ENCODE measurements at places on chromosomes 7 and 10.
A peak's percentile ranks its signal among the peaks of the same experiment; 100 is the strongest.

GRCh38 chr10:122407375-122408125, 33.0 kb downstream of the PLEKHA1 start:
- no peak for DNase-seq

DNA sequence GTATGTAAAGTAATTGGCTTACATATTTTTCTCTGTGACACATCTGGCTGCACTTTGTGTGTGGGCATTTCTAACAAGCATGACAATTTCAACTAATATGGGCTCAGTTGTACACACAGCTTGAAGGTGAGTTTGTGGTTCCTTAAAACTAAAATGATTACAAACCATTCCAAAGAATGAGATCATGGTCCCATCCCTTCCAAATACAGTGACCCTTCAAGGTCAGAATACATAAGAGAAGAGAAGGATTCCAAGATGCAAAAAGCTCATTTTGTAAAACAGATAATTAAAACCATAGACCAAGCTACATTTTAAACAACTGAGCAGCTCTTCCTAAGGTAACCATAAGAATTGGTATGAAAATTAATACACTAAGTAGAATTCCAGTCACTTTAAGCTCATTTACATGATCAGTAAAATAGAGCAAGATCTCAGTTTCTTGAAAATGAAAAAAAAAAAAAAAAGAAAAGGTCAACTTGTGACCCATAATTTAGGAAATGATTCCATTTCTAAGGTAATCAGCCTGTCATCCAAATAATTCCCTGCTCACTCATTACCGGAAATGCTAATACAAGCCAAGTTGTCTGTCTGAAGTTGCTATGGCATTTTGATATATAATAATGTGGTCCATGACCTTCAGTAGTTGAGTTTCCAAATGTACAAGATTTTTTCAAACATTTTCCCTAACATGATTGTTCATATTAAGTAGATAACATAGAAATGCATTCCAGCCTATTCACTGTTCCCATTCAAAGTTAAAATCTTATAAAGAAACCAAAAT, 688.5 kb downstream of the PARD3 start:
- no peak for DNase-seq

GRCh38 chr10:119578355-119578754, 18.4 kb downstream of the TIAL1 start:
- no peak for DNase-seq

DNA sequence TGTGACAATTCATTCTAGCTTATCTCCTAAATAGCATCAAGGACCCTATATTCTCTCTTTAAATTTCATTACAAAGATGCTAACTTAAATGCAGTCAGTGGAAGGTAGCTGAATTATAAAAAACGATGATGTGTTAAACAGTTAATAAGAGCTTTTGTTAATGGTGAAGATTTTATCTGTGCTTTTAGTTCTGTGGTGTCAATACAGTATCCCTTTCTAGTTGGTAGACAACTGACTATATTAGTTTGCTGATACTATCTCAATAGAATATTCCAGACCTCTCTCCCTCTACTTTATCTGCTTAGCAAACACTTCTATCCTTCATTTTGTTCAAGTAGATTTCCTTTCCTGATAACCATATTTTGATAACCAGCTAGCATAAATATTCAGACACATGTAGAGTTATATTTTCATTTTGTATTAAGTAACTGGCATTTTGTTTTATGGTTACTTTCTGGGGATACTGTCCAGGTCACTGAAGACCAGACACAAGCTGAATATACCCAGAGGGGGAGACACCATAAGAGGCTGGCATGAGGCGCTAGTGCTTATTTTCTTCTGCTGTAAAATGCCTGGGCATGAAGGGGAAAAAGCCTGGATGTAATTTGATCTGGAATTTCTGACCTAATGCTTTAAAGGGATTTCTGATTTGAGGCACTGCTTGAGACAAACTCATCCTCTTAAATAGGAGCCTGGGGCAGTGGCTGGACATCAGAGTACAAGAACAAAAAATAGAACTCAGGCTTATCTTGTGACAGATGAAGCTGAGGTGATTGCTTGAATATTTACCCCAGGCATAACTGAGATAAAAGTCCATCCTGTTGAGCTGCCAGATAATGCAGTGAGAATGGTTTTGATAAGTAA, 197.5 kb downstream of the MALRD1 start:
- no peak for DNase-seq

GRCh38 chr7:99643464-99643863, 26.7 kb downstream of the ZSCAN25 start:
- no peak for DNase-seq

GRCh38 chr10:17586821-17587234, 30.3 kb downstream of the HACD1 start:
- DNase-seq, result no peak

- DNase-seq, result no peak
These were observed 68.9 kb upstream of the FRMD4A start for GRCh38 chr10:14399641-14400040.

- DNase-seq, result peak; percentile 49
These were observed 27.7 kb downstream of the ZNF775 start for GRCh38 chr7:150406567-150407421.

DNA sequence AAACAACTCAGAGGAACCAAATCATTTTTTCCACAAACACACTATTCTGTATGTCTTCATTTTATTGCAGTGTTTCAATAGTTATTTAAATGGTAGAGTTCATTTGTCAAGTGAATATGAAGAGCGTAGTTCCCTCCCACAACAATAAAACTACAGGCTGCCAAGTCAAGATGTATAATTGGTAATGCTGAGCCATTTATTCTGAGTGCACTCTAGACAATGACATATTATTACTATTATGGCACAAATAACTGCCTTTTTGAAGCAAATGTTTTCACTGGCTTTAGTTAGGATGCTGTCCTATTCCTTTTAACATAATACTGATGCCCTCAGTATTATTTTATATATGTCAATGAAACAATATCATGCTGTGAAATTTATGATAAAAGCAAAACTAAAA, 102.7 kb upstream of the PCDH15 start:
- no peak for DNase-seq

- DNase-seq, result no peak
These were observed 32.1 kb upstream of the CCSER2 start for GRCh38 chr10:84296091-84296981.

GRCh38 chr7:73577627-73578341, 595 bp downstream of the TBL2 start:
- no peak for DNase-seq

DNA sequence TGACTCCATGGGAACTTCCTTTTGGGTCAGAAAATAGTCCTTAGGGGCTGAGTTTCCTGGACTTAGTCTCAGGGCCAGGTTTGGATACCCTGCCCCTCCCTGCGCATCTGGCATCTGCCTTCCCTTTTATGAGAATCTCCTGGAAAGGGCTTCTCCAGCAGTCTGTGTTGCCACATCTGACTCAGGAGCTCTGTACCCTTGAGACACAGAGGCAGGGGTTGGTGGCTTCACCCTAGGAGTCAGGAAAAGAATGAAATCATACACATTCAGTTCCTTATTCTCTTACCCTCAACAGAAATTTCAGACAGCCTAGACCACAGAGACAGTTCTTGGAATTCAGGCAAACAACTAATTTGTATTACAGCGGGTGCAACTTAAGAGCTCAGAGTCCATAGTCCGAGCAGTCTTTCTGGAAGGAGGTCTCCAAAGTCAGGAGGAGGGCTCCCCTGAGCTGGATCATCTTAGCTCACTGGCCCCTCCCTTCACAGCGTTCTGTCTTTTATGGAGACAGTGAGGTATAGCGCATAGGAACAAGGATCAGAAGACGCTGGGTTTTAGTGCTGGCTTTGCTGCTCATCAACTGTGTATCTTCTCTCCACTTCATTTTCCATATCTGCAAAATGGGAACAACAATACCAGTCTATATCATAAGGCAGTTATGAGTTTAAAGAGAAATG, 3.0 kb upstream of the PLAU start:
- no peak for DNase-seq

- DNase-seq, result no peak
These were observed 417.9 kb downstream of the RPS24 start for GRCh38 chr10:78451592-78451991.

- DNase-seq, result no peak
These were observed 104.3 kb downstream of the CUL2 start for GRCh38 chr10:34985823-34986222.

DNA sequence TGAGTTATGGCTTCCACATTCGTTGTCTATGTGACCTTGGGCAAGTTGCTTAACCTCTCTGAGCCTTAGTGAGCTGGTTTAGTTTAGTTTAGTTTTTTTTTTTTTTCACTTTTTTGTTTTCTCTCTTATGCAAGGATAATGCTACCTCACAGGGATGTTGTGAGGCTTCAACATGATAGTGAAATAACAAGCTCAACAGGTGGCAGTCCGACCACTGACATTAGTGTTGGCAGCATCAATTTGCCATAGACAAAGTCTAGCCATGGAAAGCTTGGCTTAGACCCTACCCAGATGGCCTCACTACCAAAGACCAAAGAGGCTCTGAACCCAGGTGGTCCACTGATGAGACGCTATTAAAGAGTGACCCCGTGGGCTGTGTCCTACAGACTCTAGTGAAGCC, 27.2 kb upstream of the UNC5B start:
- DNase-seq, result no peak

DNA sequence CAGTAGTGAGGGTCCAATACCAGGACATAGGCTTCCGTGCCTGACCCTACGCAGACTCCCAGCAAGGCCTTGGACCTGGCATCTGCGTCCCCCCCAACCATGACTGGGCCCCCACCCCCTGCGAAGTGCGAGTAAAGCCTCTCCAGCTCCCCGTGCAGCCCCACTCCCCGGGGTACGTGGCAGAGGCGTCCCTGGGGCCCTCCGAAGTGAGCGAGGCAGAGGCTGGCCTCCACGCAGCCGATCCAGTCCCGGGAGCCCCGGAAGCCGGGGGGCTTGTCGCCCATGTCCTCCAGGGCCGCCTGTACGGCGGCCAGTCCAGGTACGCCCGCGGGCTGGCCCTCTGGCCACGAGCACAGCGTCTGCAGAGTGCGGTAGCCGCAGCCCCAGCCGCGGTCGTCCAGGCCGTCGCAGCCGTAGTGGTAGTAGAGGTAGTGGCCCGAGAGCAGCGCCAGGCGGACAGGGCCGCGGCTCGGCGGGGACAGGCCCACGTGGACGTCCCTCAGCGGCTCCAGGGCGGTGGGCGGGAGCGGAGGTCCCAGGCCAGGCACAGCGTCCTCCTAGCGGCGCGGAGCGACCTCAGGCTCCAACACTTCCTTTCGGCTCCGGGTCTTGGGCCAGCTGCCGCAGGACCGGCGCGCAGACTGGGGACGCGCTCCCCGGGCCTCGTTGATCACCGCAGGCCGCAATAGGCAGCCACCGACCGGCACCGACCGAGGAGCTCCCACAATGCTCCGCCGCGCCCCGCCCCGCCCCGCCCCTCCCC, at the start of gene UFSP1:
Gene UFSP1, minus strand, starts transcription at position 728 of the 763 bp plus-strand sequence. Its CDS starts 444 bp downstream, at position 284.
- no peak for DNase-seq

- DNase-seq, result no peak
These were observed 77.6 kb upstream of the MAGI2 start for GRCh38 chr7:79531116-79531515.

GRCh38 chr10:32846974-32847373, 111.1 kb downstream of the ITGB1 start:
- DNase-seq, result no peak

DNA sequence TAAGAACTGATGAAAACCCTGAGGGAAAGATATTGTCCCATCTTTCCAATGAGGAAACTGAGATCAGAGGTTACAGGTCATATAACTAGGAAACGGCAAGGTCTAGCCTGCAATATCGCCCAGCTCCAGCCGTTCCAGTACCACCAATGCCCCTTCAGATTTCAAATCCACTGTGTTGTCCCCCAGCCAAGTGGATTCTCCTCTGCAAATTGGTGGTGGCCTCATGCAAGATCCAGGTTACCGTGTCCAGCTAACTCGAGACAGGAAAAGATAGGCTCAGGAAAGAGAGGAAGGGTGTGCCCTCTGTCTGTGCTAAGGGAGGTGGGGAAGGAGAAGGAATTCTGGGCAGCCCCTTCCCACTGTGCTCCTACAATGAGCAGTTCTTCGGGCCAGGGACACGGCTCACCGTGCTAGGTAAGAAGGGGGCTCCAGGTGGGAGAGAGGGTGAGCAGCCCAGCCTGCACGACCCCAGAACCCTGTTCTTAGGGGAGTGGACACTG, 25.3 kb downstream of the PRSS2 start:
- no peak for DNase-seq

GRCh38 chr7:42023262-42023661, 213.7 kb downstream of the GLI3 start:
- no peak for DNase-seq

- no peak for DNase-seq
These were observed 53.5 kb upstream of the VIPR2 start for GRCh38 chr7:159198016-159198724.

All from hematopoietic multipotent progenitor cell treated with erythropoietin and hydrocortisone succinate and interleukin-3 and kit ligand, for 15 days (in vitro differentiated cells).